ENCODE measurements at places on chromosomes 12 and 14.

DNA sequence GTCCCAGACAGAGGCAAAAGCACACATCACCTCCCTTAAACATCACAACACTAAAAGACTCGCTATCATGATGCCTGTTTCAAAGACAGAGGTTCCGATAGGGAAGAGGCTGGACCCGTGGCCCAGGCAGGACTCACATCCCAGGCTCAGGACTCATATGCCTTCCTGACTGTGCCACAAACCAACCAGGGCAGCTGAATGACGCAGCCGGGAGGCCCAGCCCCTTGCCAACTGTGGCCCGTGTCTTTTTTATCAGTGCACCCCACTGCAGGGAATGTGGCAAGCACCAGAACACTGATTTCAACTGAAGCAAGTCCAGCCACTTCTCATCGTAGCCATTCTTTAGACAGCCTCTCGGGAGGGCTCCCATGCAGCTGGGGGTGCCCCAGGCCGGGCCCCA lies 132.3 kb downstream of the KSR2 start:
- no peak for DNase-seq

- DNase-seq: no peak
Measured at GRCh38 chr14:24887623-24888304, 162.2 kb downstream of the STXBP6 start.

DNA sequence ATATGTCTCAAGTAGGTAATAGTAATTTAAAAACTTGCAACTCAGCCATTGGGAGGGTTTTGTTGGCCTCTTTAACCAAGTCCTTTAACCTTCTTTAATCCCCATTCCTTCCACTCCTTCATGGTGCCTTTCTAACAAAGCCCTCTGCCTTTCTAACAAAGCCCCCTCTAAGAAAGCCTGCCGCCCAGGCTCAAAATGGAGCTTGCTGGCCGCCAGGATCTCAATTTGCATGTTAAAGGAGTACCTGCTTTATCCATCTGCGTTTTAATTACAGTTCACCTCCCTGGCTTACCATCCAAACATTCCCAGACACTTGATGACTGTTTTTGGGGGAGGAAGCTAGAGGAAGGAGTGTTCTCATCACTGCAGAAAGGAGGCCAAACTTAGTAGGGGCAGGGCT lies 183.4 kb downstream of the PTPN11 start:
- DNase-seq: no peak

- no peak for DNase-seq
Measured at GRCh38 chr12:109779382-109779781, 53.8 kb downstream of the TRPV4 start.

DNA sequence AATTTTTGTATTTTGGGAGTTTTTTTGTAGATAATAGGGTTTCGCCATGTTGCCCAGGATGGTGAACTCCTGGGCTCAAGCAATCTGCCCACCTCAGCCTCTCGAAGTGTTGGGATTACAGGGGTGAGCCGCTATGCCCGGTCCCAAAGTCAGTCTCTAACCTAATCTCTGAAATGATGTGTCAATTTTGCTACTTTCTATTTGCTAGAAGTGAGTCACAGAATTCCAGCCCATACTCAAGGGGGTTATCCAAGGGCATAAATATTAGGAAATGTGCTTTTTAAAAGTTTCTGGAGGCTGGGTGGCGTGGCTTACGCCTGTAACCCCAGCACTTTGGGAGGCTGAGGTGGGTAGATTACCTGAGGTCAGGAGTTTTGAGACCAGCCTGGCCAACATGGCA lies 40.5 kb downstream of the RESF1 start:
- DNase-seq: no peak

DNA sequence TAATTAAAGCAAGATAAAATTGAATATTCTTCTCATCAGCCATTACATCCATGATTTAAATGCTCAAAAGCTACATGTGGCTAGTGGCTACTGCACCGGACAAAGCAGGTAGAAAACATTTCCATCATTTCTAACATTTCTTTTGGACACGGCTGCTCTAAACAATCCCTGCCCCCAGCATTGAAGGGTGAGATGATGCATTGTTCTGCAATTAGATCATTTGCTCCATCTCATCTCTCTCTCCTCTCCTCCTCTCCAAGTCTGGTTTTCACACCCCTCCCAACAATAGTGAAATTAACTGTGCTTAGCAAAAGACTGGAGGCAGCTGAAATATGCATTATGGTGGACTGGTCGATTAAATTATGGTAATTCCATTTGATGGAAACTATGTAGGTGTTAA lies 288.5 kb downstream of the KSR2 start:
- no peak for DNase-seq

- DNase-seq: no peak
Measured at GRCh38 chr14:50531595-50532501, 521 bp downstream of the MAP4K5 start.

- DNase-seq: no peak
Measured at GRCh38 chr12:93366422-93366821, 11.3 kb upstream of the NUDT4 start.

DNA sequence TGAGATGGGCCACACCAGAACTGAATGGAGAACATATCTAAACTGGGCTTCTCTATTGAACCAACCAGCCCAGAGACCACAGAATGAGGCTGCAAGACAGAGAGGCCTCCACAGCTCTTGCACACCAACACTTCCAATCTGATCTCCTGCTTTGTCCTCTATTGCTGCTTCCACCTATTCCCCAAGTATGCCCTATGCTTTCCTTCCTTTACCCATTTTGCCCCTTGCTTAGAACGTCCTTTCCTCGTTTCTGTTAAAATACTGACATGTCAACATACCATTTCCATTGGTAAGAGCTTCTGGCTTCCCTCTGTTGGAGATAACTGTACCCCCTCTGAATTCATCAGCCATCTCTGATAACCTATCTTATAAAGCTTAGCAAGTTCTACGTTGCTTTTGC lies 2.8 kb downstream of the SLC2A13 start:
- no peak for DNase-seq

DNA sequence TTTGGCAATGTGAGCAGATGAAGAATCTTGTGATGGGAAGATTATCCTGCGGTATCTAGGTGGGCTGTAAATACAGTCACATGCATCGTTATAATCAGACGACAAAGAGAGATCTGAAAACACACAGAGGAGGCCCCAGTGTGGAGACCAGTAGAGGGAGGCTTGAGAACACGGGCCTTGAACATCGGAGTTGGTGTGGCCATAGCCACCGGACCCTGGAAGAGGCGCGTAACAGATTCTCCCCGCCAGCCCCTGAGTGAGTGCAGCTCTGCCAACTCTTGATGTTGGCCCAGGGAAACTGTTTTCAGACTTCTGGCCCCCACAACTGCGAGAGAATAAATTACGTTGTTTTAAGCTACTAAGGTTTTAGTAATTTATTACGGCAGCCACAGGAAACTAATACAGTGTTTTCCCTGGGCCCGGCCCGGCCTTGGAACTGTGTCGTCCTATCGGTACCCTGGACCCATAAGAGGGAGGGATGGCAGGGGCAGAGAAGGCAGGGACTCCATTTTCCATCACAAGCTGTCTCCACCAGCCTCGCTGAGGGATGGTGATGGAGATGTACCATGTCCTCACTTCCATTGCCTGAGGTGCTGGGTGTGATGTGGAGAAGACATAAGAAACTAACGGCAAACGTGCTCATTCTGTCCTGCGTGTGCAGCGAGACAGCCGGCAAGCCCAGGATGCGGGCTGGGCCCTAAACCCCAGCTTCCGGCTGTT lies 91.6 kb downstream of the NTF3 start:
- no peak for DNase-seq

DNA sequence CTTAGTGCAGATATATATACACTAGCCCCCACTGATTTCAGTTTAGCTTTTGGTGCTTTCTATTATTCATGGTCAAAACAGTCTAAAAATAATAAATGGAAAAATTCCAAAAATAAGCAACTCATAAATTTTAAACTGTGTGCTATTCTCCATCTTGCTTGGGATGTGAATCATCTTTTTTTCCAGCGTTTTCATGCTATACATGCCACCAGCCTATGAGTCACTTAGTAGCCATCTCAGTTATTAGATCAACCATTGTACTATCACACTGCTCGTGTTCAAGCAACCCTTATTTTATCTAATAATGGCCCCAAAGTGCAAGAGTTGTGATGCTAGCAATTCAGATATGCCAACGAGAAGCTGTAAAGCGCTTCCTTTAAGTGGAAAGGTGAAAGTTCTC lies 73.9 kb upstream of the KRR1 start:
- DNase-seq: no peak

GRCh38 chr14:88352698-88353097 lies 29.6 kb upstream of the KCNK10 start:
- no peak for DNase-seq

DNA sequence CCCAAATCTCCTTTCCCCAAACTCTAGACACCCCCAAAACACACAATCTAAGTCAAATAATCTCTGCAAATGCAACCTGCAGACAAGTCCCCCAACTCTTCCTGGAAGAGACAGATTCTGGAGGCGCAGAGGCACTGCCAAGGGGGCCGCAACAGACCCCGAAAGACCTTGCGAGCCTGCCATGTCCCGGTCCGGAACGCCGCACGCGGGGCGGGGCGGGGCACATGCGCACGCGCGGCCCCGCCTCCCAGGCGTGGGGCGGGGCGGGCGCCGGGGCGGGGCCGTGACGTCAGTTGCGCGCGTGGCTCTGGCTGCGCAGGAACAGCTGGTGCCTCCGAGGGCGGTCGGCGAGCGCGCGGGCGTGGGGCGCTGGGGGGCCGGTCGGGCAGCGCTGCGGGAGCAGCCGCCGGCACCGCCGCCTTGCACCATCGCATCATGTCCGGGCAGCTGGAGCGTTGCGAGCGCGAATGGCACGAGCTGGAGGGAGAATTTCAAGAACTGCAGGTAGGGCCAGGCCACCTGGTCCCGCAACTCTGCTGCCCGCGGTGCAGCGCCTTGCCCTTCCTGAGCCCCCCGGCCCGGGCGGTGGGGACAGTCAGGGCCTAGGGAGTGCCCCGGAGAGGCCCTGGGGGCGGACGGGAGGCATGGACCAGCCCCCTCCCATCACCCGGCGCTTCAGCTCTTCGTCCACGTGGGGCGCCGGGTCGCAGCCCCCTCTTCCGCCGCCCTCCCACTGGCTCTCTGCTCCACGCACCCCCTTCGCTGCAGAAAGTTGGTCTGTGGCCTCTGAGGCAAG lies at the start of gene TMEM120B:
TMEM120B (plus strand) TSS at position 292 of the 796 bp plus-strand sequence; CDS start at position 436, 144 bp downstream.
- DNase-seq: peak; percentile 73
